ENCODE measurements at places on chromosomes 3 and 15.
A peak's percentile ranks its signal among the peaks of the same experiment; 100 is the strongest.

GRCh38 chr3:142586803-142587406 is 8.4 kb upstream of the ATR start:
- no peak for DNase-seq

GRCh38 chr3:83934192-83935021 is 1024.4 kb upstream of the CADM2 start:
- DNase-seq: no peak

GRCh38 chr15:75738014-75738646 is 25.5 kb upstream of the CSPG4 start:
- no peak for DNase-seq

DNA sequence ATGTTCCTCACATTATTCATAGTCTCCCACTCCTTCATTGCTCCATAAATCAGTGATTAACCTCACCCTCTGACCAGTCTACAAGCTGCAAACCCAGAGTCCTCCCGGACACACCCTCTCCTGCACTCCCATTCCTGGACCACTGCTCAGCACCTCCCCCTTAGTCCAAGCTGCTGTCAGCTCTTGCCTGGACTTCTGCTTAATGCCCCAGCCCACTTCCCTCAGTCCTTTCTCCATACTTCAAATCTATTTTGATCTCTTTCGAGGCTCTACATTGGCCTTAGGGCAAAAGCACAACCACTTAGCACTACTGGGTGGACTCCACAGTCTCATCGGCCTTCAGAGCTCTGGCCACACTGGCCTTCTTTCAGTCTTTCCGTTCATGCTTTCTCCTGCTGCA is 79.4 kb upstream of the FAM98B start:
- DNase-seq: no peak

- no peak for DNase-seq
These were observed 214.0 kb downstream of the SATB1 start for GRCh38 chr3:18211116-18211515.

DNA sequence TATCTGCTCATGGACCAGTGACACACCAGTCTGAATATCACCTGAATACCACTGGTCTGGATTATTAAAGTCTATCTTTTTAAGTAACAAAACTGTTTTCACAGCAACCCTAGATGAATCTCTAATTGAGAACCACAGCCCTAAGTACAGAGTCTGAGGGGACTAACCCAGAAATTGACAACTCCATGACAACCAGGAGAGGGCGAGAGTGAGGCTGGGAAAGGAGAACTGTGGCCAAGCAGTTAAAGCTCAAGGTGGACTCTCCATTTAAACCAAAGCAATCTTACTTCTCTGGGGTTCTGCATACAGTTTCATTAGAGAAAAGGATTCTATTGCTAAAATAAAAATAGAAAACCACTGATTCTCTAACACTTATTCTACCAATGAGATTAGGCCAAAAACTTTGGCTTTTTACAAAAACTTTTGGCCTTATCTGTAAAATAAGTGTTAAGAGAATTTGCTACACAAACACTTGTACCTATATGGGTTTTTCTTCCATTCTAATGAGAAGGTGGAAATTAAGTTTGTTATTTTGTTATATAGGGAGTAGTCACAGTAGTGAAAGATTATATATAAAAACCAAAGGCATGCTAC is 11.4 kb downstream of the NEK10 start:
- DNase-seq: peak; percentile 19

DNA sequence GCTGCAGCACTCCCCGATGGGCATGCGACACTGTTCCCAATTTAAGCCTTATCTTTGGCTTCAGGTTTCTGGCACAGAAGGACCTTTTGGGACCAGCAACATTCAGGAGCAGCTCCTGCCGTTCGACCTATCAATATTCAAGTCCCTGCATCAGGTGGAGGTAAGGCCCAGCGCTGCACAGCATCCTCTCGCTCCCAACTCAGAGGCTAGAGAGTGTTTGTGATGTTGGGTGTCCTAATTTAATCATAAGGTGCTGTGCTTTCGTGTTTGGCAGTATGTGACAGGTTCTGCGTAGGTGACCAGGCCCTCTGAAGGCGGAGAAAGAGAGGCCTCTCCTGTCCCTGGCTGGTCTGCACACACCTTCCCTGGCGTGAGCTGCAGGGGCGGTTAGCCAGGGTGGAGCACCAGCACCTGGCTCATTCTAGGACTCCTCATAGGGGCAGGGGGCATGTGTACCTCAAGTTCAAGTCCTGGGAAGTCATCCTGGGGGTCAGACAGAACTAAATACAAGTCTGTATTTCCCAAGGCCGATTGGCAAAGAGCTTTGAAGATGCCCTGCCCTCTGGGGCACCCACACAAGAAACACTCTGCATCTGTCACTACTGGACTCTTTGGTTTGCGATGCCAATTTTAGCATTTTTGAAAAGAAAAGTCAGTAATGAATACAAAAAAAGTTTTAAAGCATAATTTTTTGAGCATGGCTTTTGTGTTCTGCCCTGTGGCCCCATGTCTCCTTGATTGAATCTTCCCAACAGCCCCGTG is 17.0 kb downstream of the NISCH start:
- DNase-seq: no peak

- DNase-seq: no peak
These were observed 102.2 kb downstream of the TMEM266 start for GRCh38 chr15:76162036-76162398.

GRCh38 chr15:77064063-77064462 is 6.8 kb downstream of the TSPAN3 start:
- no peak for DNase-seq

DNA sequence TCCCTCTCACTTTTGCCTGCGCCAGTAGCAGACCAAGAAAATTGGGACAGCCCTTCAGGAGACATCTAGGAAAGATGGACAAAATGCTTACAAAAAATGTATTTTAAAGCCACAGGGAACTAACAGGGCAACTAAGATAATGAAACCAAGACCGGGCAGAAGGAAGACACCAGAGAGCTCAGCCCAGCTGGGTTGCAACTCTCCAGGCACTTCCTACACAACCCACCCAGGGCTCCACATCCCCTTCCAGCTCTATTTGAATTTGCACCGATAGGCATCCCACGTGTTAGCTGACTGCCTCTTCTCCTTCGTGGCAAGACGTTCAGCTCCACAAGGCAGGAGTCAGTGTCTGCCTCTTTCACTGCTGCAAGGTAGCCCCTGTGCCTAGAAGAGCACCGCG is 6.6 kb upstream of the ATP10A start:
- no peak for DNase-seq

GRCh38 chr15:58440158-58440910 is 8.5 kb downstream of the LIPC start:
- no peak for DNase-seq

GRCh38 chr3:157807280-157807679 is 298.9 kb downstream of the SHOX2 start:
- no peak for DNase-seq

- DNase-seq: no peak
These were observed 12.1 kb upstream of the POLG start for GRCh38 chr15:89346516-89347231.

- DNase-seq: no peak
These were observed 15.8 kb downstream of the UROC1 start for GRCh38 chr3:126501736-126502135.

DNA sequence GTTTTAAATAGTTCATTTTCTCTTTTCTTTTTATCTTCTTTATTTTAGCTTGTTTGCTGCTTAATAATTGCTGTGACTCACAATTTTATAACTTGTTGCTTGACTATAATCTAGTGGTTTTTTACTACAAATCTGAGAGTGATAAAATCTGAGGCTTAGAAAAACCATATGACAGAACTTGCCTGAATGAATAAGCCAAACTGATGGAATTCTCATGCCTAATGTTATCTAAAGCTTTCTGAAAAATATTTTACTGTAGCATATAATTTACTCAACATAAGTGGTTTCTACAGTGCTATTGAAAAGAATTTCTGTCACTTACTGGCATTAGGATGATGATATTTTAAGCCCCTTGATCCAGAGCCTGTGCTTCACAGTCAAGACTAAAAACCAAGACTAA is 175.1 kb downstream of the VGLL3 start:
- DNase-seq: no peak

GRCh38 chr3:72597756-72598195 is 250.5 kb downstream of the SHQ1 start:
- DNase-seq: no peak

DNA sequence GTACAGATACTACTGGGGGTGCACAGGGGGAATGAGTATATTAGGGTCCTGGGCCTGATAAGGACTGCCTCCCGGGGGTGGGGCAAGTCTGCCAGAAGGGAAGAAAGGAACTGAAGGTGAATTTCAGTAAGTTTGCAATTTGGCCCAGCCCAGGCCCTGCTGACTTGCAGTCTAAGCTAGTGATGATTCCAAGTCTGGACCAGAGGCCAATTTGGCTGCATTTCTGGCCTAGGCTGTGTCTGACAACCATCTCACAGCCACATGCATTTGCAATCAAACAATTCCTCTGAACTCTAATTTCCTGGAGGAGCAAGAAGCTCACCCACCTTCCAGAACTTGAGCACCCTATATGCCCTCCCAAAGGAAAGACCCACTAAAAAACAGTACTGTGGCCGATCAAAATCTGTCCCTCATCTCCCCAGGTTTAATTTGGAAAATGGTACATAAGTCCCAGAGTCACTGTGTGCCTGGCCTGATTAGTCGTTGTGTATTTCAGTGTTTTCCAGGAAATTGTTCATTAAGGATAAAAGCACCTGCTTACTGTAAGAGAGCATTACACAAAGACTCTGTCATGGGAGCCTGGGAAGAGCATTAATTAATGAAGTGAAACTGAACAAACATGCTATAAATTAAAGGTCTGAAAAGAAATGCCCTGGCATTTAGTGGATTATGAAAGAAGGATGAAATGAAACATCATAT is 114.5 kb downstream of the MEGF11 start:
- DNase-seq: no peak

GRCh38 chr3:73874606-73875369 is 250.0 kb upstream of the PDZRN3 start:
- DNase-seq: no peak

GRCh38 chr3:191783024-191783423 is 322.1 kb downstream of the PYDC2 start:
- no peak for DNase-seq

DNA sequence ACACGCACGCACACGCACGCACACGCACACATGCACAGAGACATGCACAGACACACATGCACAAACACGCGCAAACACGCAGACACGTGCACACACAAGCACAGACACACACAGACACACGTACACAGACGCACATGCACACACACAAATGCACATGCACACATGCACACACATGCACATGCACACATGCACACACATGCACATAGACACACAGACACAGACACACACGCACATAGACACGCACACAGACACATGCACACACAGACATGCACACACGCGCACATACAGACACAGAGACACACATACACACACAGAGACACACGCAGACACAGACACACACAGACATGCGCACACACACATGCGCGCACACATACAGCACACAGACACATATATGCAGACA is 26.4 kb upstream of the PIGZ start:
- no peak for DNase-seq

DNA sequence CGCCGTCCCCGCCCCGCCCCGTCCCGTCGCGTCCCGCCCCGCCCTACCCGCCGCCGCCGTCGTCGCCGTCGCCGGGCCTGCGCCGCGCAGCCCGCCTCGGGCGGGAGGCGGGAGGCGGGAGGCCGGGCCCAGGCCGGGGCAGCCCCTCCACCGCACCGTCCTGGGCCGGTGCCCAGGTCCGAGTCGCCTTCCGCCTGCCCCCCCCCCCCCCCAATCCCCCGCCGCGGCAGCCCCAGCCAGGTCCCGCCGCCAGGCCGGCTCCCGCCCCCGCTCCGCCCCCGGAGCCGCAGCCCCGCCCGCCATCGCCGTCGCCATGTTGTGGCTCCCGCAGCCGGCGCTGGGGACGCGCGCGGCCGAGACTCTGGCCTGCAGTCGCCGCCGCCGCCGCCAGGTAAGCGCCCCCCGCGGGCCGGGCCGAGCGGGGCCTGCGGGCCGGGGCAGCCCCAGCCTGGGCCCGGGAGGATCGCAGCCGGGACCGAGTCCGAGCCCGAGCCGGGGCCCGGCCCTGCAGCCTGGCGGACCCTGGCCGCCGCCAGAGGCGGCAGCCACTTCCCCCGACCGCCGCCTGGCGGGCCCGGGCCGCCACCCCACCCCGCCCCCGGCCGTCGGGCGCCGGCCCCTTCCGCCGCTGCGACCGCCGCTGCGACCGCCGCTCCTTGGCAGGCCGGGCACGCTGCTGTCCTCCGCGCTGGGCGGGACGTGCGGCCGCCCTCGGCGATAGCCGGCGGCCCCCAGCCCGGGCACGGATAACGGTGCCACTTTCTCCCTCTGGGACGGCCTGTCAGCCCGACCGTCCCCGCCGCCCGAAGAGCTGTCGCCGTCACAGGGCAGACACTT is at the start of gene ZNF592:
Gene ZNF592, plus strand, starts transcription at position 319 of the 837 bp plus-strand sequence. CDS start 34,084 bp downstream, outside the sequence.
- peak; percentile 64 for DNase-seq

GRCh38 chr3:18027161-18027939 is 284.9 kb upstream of the TBC1D5 start:
- no peak for DNase-seq

DNA sequence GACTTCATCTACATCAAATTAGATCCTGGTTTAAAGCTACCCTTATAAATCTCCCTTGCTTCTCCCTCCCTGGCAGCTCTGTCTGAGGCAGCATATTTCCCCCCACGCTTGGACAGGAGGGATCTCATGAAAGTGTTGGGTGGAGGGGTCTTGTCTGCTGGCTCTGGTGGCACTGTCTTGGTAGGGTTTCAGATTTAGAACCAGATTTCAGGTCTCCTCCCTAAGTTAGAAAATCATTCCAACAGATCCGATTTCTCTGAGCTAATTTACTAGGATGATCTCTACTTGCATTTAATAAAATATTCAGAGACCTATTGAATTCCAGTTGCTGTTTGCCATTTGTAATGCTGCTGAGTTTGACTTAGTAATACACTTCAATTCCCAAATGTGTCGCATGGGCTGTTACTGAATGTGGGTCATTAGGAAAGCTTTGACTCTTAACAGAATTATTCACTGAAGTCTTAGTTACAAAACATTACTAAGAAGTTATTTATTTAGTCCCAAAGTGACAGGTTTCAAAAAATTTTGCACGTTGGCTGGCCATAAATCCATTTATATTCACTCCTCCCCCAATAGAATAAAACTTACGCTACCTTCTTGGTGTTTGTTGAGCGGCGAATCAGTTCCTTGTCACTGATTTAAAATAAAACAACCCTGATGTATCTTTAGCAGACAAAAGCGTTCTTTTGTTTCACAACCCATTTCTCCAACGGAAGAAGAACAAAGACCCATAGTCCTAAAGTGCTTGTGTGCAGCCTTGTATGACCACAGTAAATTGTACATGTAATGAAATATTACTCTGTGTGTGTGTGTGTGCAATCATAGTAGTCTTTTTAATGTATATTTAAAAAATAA is 84.5 kb downstream of the TRAK1 start:
- DNase-seq: no peak

DNA sequence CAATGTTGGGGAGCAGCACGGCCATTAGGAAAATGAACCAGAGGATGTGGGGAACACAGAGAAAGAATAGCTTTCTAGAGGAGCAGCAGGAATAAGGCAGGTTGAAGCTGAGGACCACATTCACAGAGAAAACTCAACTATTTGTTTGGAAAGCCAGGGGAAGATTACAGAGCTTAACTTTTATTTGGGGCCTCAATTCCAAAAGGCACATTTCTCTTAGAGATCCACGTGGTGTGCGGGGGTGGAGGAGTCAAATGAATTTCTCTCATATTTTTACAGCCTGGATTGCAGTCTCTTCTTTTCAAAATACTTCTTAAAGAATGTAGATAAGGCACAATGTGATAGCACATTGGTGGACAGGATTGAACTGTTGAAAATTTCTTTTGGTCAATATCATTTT is 253.7 kb downstream of the ROBO1 start:
- no peak for DNase-seq

- no peak for DNase-seq
These were observed 73.7 kb downstream of the DNAJB8 start for GRCh38 chr3:128392818-128393544.

- DNase-seq: no peak
These were observed 87.4 kb downstream of the THSD4 start for GRCh38 chr15:71202712-71203111.

All from stimulated activated CD8-positive, alpha-beta memory T cell treated with anti-CD3 and anti-CD28 coated beads, Interleukin-15, amount 100 ng/mL, for 48 hours (primary cell).